ENCODE measurements at places on chromosomes 2 and 18.
A peak's percentile ranks its signal among the peaks of the same experiment; 100 is the strongest.

- DNase-seq = no peak
These were observed 18.9 kb downstream of the TET3 start for GRCh38 chr2:74003494-74004211.

DNA sequence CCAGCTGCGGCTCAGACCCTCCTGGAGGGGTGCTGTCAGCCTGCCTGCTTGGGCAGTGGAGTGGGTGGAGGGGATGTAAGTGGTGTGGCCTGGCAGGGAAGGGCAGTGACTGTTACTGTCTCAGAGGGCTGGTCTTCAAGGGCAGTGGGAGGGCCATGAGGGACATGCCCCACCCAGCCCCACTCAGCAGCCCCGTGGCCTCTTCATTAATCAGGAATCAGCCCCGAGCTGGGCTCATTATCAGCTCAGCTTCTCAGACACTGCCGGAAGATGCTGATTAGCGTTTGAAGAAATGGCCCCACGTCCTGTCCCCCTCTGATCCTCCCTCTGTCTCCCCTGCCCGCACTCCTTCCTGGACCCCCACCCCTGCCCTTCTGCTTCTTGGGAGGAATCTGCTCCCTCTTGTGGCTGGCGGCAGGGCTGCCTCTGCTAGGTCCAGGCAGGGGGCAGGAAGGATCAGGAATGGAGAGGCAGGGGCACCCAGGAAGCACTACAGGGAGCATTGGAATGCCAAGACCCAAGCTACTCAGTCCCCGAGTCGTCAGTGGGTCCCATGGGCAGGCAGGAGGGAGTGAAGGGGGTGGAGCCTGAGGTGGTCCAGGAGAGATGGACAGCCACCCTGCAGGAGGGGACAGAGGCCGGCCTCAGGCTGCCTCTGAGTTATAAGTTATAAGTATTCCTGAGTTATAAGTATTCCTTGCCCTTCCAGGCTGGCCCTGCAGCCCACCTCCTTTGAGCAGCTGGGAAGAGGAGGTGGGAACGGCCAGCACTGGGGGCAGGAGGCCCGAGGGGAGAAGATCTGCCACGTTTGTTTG, 7.0 kb downstream of the ASIC4 start:
- DNase-seq = no peak

GRCh38 chr2:156306821-156307220, 25.7 kb downstream of the NR4A2 start:
- no peak for DNase-seq

DNA sequence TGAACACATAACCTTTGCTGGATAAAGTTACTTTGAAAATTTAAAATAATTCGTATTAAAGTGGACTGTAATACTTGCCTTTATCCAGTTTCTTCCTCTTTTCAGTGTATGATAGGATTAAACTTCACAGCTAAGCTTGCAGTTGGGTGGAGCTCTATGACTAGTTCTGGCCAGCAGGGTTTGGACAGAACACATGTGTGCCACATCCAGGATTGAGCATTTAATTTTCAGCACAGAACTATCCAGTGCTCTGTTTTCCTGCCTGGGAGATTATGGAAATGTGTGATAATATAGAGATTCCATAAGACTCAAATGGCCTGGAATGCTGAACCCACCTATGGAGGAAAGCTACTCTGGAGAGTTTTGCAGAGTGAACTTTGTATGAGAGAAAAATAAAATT, 200.2 kb downstream of the OSR1 start:
- DNase-seq = no peak

DNA sequence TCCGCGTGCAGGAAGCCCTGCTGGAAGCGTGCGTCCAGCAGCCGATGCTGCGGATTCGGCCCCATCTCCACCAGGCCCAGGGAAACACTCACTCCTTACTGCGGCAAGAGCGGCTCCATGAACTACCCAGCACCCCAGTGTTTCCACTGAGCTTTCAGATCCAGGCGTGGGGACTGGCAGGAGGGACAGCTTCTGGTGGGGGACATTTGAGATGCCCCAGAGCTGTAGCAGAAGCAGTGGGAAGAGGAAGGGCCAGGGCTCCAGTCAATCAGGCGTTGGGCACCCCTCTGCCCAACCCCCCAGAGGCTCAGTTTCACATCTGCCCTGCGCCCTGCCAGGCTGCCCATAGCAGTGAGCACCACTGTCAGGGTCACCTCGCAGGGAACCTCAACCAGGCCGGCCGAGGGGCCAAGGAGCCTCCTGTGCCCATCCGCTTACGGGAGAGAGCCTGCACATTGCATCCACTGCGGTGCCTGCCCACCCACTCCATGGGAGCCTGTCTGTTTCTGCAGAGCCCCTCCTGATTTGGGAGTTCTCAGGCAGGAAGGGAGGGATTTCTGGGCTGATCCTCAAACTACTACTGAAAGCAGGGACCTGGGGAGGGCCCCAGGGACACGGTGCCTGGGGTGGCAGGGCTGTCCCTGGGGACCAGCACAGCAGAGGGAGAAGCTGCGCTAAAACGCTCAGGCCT, 4.6 kb downstream of the AGXT start:
- DNase-seq = no peak

GRCh38 chr2:217990791-217991465, 11.9 kb downstream of the TNS1 start:
- DNase-seq = no peak

- peak; percentile 30 for DNase-seq
These were observed 159.8 kb downstream of the RHBDD1 start for GRCh38 chr2:226995625-226996041.

GRCh38 chr18:48994044-48994651, 43.4 kb upstream of the SMAD7 start:
- no peak for DNase-seq

DNA sequence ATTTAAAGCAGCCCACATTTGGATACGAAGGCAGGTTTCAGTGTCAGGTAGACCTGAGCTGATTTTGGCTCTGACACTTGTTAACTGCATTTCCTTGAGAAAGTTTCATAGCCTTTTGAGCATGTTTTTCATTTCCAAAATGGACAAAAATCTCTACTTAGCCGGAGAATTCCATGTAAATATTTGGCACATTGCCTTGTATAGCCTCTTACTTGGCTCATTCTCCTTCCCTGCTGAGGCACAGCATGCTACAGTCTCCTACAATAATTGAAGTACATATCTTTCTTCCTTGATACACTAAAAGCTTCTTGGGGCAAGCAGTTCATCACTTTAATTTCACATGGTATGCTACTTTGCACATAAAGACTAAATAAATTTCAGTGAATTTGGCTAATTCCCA, 772.2 kb upstream of the CHAC2 start:
- no peak for DNase-seq

DNA sequence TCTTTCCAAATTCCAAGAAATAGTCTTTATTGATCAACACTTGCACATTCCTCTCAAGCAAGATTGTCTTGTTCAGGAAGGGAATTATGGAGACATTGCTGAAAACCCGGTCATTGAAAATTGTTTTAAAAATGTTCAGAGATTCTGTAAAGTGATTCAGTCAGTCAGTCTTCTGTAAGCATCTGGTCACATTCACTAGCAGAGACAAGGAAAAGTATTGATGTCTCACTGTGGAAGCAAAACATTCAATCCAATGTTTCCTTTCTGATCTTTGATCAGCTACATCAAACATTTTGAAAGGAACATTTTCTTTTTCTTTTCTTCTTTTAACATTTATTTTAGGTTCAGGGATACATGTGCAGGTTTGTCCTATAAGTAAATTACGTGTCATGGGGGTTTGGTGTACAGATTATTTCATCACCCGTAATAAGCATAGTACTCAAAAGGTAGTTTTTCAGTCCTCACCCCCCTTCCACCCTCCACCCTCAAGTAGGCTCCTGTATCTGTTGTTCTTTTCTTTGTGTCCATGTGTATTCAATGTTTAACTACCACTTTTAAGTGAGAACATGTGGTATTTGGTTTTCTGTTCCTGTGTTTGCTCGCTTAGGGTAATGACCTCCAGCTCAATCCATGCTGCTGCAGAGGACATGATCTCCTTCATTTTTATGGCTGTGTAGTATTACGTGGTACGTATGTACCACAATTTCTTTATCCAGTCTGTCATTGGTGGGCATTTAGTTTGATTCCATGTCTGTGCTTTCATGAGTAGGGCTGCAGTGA, 61.2 kb downstream of the CTNNA2 start:
- DNase-seq = no peak

- no peak for DNase-seq
These were observed 88.8 kb upstream of the TAF1B start for GRCh38 chr2:9754532-9754887.

DNA sequence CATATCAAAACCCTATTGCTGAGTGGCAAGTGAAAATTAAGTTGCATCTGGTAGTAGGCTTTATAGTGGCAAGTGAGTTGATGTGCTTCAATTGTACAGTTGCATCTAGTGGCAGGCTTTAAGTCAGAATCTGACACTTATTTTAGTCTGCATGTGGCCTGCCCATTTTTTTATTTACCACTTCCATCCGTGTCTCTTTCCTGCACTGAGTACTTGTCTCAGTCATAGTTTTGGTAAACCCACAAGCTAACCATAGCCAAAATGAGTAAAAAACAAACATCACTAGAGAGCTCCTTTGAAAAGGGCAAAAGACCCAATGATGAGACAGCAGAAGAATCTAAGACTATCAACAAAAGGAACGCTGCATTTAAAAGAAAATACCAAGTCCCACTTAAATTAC, 96.0 kb upstream of the CRACDL start:
- DNase-seq = no peak

DNA sequence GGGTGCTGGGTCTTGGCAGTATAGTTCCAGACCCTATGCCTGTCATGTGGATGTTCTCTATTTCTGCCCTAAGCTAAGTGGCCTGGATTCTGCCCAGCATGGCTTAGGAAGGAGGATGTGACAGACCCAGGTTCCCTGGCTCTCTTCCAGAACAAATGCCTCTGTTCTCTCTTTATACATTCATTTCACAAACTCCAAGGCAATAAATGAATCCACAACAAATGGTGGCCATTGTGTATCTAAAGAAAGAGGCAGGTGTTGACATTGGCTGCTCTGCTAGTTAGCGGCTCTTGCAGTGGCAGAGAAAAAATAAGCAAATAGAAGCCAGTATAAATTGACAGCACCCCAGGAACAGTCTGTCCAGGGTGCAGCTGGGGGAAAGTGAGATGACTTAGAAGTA, 298.6 kb downstream of the SUCLG1 start:
- no peak for DNase-seq

- no peak for DNase-seq
These were observed 279.1 kb upstream of the CNTNAP5 start for GRCh38 chr2:123746006-123746405.

All from activated naive CD4-positive, alpha-beta T cell treated with anti-CD3 and anti-CD28 coated beads, Interleukin-2, amount 50 U/mL, for 72 hours (primary cell).